CD4-positive, alpha-beta T cell treated with Interleukin-2 at 100 ng/mL for 4 hours (primary cell): ENCODE measurements at places on chromosomes 7 and 10.

DNA sequence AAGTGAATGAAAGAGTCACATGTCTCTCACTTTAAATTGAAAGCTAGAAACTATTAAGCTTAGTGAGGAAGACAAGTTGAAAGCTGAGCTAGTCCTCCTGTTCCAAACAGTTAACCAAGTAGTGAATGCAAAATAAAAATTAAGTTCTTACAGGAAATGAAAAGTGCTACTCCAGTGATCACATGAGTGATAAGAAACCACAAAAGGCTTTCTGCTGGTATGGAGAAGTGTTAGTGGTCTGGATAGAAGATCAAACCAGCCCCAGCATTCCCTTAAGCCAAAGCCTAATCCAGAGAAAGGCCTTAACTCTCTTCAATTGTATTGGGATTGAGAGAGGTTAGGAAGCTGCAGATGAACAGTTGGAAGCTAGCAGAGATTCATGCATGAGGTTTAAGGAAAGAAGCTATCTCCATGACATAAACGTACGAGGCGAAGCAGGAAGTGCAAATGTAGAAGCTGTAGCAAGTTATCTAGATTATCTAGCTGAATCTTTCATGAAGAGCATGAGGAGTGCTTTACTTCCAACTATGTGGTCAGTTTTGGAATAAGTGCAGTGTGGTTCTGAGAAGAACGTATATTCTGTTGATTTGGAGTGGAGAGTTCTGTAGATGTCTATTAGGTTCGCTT is 261.6 kb downstream of the MDFIC start:
- DNase-seq = no peak

DNA sequence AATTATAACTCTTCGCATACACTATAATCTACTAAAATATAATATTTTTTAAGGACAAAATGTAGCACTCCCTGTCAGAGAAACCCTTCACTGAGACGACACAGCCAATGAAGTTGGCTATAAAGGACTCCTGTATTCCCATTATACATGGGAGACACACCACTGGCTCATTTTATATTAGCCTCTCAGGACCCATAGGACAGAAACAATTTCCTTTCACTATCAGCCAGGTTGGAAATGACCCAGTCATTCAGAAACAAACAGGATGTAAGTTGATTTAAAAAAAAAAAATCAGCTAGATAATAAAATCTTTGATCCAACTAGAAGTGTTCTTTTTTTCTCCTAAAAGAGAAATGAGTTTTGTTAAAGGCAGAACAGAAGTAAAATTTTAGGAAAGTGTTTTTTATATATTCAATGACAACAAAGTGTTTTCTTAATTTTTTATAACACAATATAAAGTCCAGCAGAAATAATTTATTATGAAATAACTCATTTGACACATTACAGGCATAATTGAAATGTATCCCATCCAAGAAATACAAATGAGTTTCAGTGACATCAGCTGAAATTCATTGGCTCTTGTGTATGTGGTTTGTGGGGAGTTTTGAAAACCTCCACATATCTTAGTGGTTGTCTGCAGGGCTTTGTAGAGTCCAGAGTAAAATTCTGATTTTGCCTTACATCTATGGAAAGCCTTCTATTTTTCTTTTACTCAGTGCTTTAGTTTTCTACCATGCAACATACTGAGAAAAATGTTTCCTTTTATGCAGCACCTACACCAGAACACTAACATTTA is 64.1 kb downstream of the CTTNBP2 start:
- DNase-seq = no peak

DNA sequence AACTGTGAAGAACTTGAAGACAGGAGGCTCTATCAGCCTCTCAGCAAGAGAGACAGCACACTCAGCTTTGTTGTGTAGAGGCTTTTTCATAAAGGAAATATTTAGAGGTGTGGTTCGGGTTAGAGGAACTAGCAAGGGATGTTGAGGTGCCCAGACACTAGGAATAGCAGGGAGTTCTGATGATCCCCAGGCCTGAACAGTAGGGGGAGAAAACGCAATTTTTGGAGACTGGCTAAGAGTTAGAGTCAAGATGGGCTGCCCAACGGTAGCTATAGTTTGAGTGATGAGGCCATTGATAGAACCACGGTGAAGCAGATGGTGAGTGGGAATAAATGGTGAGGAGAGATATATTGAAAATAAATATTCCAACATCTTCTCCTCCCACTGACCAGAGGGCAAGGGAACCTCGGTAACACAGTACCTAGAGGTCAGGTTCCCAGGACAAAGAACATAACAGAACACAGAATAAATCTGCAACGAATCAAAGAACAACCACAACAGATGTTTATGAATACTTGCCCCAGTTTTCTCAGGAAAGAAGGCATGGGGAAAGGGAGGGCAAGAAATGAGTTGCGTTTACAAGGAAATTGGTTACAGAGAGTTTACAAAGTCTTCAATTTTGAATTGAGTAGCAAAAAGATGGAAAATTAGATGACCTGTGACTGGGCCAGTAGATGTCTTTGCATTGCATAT is 24.2 kb upstream of the BPGM start:
- DNase-seq = no peak

GRCh38 chr10:44011603-44011981 is 362.9 kb upstream of the ZNF32 start:
- DNase-seq = no peak

DNA sequence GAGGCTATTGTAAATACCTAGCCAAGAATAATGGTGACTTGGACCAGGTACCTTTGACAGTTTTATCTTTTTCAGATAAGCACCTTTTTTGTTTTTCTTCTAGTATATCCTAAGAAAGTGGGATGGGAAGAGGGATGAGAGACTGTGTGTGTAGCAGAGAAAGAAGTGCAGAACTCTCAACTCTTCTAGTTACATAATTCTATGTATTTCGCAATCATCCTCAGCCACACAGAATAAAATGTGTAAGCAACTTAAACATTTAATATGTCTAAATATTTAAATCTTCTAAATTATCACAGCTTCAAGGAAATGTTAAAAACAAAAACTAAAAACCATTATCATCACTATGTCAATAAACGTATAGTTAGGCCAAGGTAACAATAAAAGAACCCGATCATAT is 42.6 kb upstream of the GSAP start:
- no peak for DNase-seq

- no peak for DNase-seq
These were observed 211.0 kb downstream of the TCF7L2 start for GRCh38 chr10:113161066-113161465.

GRCh38 chr10:127368929-127369328 is 172.5 kb upstream of the INSYN2A start:
- DNase-seq = no peak

- peak; percentile 48 for DNase-seq
These were observed 17.7 kb downstream of the GIMAP5 start for GRCh38 chr7:150754951-150755350.

DNA sequence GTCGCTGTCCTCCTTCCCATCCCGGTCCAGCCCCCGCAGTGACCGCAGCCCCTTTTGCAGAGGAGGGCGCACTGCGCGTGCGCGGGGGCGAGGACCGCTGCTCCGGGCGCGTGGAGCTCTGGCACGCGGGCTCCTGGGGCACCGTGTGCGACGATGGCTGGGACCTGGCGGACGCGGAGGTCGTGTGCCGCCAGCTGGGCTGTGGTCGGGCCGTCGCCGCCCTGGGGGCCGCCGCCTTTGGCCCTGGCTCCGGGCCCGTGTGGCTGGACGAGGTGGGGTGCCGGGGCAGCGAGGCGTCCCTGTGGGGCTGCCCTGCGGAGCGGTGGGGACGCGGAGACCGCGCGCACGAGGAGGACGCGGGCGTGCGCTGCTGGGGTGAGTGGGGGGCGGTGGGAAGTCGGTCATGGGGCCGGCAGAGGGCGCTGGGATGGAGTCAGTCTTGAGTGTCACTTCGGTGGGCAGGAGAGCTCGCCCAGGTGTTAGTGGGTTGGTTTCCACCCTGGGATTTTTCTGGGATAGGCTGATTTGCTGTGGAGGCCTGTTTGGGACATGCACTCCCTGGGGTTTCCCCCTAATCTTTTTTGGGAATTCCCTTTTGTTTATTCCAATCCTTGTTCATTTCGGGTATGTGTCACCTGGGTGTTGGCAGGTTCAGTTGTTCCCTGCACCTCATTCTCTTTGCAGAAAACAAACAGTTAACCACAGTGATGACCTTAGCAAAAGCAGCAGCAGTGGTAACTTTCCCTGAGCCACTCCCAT is 11.6 kb downstream of the SCART1 start:
- DNase-seq = no peak

- DNase-seq = no peak
These were observed 192.4 kb downstream of the PTN start for GRCh38 chr7:137151041-137151689.

DNA sequence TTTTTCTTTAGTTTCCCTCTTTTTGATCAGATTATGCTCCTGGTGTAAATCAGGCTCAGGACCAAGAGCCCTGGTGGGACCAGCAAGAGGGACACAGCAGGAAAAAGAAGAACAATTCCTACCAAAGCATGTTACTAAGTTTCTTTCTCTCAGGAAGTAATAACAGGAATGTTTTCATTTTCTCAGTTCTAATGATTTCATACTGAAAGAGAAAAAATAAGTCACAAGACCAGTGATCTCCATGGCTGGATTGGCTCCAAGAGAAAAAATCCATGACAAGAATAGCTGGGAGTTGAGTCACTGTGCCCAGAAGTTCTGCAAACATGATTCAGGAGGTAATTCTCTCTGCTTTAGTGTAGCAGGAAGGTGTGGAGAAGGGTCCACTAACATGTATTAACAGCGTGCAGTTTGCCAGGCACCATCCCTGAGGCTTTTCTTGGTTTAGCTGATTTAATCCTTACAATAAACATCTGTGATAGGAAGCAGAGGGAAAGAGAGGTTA is 23.8 kb upstream of the IFIT2 start:
- DNase-seq = no peak

DNA sequence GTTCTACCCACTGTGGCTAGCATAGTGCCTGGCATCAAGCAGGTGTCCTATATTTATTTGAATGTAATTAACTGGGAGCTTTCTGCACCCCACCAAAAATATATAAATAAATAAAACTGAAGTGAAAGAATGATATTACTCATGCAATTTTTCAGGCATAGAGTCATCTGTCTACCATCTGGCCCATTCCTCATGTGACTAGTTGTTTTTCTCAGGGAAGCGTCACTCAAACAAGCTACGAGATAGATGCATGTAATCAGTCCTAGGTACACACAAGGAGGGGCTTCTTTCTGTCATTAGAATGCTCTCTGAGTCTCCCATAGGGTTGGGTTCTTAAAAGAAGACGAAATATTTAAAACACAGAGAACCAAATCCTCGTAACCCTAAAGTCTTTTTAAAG is 255.5 kb upstream of the KMT2E start:
- no peak for DNase-seq

GRCh38 chr7:143193880-143194279 is 10.7 kb downstream of the TAS2R39 start:
- DNase-seq = no peak

DNA sequence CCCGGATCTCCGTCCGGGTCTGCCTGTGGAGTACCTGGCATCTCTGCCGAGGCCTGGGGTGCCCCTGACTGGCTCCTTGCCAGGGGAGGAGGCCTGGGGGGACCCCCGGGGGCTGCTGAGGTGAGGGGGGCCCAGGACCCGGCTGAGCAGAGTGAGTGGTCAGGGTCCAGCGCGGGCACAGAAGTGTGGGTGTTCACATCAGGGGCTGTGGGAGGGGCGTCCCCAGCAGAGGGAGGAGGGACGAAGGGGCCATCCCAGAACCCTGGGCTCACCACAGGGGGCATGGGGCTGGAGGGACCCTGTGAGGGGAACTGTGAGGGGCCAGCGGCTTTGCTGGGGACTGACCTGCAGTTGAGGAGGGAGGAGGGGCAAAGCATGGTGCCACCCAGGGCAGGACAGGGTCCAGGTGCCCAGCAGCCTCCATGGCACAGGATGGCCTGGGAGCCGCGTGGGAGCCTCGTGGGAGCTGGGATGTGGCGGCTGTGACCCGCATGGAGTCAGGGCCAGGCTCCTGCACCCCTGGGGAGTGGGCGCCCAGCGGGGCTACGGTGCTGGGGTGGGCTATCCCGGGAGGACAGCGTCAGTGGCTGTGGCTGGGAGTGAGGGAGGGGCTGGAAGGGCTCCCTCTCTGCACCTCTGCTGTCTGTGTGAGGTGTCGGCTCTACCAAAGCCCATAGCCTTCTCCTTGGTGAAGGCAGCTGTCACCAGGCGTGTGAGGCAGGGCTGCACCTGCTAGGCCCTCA is 91.2 kb downstream of the DNAJB6 start:
- DNase-seq = no peak

DNA sequence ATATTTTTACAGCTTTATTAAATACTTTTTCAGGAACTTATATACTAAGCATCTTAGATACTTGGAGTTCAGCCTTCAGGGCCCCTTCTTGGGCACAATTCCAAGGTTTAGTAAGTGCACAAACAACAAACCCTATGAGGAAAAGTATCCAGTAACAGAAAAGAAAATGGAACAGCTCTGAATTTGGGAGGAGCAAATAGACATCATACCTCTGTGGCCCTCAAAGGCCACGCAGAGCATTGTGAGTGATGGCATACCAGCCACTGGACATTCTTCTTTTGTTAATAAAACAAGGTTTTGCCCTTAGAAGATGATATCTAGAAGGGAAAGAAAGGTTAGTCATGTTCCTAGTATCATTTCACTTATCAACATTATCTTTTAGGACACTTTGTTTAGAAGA is 46.0 kb downstream of the ST7 start:
- DNase-seq = no peak

DNA sequence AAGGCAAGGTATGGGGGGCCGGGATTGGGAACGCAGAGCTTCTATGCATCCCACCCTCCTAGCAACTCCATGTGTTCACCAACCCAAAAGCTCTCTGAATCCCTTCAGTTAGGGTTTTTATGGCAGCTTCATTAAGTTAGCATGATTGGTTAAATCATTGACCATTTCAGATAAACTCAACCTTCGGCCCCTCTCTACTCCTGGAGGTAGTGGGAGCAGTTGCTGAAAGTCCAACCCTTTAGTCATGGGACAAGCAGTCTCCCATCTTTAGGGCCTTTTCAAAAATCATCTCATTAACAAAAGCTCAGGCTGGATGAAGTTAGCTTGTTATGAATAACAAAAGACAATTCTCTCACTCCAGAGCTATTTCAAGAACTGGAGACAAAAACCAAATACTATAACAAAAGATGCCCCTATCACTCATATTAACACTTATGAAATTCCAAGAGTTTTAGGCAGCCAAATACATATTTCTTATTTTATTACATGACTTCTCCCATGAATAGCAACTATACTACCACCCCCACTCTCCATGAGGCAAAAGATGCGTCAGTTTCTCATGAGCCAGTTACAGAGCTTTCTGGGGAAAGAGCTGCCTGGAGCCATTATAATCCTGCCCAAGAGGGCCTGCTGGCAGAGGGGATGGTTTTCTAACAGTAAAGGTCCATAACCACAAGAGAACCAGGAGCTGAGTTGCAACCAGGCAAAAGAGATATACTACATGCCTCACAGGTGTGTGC is 44.6 kb downstream of the SLC16A12 start:
- DNase-seq = no peak

- peak; percentile 88 for DNase-seq
These were observed 42.8 kb downstream of the GRB10 start for GRCh38 chr7:50739744-50740435.

- no peak for DNase-seq
These were observed 77.9 kb upstream of the PLXNA4 start for GRCh38 chr7:132654150-132654549.

- no peak for DNase-seq
These were observed 9.8 kb downstream of the CUBN start for GRCh38 chr10:17119845-17120244.
